ENCODE measurements at places on chromosomes 4 and X.

DNA sequence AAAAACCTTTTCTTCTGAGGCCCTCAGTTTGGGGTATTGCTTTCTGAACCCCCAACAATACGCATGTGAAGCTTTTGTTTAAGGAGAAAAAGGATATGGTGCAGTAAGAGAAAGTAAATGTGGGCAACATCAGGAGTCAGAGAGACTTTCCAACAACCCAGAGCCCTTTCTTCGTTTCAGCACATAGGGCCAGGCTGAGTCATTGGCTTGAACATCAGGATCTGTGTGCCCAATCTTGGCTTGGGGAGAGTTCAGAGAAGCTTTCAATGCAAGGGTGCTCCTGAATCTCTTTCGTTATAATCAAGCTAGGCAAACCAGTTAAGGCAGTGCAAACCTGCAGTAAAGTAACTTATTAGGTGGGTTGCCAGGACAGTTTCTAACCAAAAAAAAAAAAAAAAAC, 191.2 kb downstream of the FRMPD4 start:
- DNase-seq: no peak

GRCh38 chr4:83316459-83317165, 18.0 kb downstream of the HPSE start:
- no peak for DNase-seq

DNA sequence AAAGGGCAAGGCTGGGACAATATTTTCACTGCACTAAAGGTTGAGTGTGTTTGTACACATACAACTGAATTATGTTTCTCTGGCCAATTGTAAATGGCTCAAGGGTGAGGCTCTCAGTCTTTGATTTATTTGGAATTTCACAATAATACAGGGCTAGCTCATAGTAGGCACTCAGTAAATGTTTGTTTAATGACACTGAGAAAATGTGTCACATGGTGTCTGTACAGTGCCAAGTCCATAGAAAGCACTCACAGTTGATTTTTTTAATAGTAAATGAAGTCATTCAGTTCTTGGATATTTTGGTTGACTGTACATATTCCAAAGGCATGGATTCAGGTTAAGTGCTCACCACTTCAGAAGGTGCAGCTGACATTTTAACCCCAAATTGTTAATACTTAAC, 176.4 kb downstream of the IL1RAPL2 start:
- DNase-seq: no peak

DNA sequence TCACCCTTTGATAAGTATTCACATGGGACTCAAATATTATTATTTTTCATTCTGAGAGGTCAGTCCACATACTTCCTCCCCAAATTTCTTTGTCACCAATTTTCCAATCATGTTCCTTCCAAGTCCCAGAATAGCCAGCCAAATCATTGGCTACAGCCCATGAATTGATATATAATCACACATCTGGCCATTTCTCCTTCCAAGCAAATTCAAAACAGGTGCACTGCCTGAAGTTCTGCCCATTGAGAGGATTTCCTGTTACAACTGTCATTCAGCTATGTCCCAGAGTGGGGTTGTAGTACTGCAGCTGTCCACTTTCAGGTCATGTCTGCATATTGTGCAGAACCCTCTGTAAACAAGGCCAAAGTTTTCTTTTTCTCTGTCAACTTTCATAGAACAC, 347.8 kb downstream of the GRID2 start:
- DNase-seq: no peak

DNA sequence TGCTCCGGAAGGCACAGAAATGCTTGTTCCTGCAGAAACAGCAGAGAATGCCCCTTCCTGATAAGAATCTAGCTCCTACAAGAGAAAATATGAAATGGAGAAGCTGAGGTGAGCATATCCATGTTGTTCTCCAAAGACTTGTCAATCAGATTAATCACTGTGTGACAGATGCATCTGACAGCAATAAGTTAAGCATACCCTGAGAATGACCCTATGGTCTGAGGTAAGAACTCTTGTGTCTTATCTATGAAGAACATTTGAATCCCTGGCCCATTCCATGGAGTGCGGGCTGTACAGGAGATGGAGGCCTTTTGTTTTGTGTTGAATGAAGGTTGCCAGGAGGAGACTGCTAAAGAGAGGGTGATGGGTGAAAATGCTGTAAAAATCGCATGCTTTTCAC, 21.5 kb upstream of the ASB5 start:
- DNase-seq: no peak

DNA sequence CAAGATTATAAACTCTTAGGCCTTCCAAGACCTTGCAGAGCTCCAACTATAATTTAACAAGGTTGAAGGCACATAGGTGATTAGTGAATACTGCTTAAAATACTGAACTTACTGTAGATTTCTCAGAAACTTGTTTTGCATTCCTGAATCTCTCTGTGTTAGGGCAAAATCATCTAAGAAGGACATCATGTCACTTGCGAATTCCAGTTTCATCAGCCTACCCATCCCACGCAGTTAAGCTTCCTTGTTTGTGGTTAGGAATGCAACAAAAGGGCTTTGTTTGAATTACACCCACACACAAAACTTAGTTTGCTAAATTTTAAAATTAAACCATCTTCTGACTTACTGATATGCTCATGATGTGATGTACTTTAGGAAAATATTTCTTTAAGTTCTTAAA, 174.0 kb downstream of the SOWAHB start:
- no peak for DNase-seq

DNA sequence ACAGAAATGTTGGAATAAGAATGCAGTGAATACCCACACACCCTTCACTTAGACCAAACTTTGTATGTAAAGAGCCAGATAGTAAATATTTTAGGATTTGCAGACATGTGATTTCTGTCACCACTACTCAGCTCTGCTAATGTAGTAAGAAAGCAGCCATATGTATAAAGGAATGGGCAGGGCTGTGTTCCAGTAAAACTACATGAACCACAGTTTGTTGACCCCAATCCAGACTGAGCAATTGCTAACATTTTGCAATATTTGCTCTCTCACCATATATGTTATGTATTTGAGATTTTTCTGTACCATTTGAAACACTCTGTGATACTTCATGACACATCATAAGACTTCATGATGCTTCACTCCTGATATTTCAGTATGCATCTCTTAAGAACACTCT, 32.0 kb upstream of the TBC1D1 start:
- DNase-seq: no peak

DNA sequence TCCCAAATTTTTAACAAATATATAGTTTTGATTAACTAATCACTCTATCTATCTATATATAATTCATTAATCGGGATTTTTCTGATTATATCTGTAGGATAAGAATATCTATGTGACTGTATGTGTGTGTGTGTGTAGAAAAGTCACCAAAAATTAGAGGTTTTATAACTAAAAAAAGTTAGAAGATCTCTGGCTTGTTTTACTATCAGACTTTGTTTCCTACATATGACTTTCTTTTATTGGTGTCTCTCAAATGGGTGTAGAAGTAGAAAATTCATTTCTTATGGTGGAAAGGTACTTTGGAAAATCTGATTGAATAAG, 26.7 kb upstream of the TMPRSS11D start:
- DNase-seq: no peak

GRCh38 chr4:168945291-168945690, 64.8 kb downstream of the CBR4 start:
- DNase-seq: no peak

DNA sequence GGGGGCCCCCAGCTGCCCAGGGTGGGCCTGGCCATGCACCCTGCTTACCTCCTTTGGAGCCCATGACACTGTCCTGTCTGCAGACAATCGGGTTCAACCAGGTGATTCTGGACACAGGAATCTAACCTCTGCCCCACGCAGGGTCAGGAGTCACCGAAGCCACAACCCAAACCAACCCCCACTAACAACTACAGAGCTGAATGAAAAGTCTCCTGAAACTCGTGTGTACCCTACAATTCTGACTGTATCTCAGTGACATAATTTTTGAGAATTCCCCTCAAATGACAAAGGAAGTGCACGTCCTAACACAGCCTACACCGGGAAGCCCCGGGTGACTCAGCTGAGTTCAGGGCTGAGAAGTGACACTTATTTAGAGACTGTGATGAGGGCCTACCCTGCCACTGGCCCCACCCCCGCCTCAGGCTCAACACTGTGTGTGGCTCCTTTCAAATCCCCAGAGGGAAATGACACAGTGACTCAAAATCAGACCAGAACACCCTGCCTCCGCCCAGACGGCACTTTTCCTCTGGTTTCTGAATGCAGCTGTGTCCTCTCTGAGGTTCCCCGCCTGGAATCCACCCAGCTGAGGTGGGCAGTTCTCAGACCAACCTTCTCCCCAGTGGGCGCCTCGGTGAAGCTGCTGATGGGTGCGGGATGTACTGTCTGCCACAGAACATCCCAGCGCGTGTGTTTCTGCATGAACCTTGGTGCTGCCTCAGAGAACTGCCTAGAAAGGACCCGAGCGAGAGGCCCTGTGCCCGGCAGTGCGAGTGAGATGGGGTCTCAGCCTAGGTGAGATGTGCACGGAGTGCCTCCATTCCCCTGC, 9.9 kb downstream of the TNIP2 start:
- peak; percentile 18 for DNase-seq

GRCh38 chr4:42067264-42067663, 76.9 kb downstream of the SLC30A9 start:
- no peak for DNase-seq

GRCh38 chr4:125357675-125358074, 42.9 kb downstream of the FAT4 start:
- no peak for DNase-seq

DNA sequence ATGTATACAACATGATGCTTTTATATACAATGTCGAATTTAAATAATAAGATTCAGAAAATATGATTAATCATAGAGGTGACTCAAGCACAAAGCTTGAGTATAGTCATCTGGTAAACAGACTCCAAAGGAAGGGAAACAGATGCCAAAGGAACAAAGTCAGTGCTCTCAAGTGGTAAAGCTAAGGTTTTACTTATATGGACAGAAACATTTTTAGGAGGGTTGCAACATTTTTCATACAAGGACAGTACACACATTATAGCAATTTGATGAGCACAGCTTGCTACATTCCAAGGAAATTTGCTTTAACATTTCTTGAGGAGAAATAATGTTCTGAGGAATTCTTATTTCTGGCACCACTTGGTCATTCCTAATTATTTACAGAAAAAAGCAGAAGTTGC, 333.4 kb upstream of the AADAT start:
- DNase-seq: no peak

DNA sequence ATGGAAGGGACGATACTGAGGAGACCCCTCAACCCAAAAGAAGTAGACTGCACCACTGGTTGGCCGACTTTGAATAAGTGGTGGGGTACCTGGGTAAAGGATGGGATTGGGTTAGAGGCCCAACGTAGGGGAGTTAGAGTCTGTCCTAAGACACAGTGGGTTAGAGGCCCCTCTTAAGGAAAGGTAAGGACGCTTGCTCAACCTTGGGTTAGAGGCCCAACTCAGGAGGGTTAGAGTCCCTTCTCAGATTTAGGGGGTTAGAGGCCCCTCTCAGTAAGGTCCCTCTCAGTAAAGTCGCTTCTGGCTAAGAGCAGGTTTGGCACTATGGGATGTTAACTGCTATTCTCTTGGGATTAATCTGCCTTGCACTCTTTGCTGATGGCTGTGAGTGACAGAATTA, 81.3 kb downstream of the ACOX3 start:
- no peak for DNase-seq

DNA sequence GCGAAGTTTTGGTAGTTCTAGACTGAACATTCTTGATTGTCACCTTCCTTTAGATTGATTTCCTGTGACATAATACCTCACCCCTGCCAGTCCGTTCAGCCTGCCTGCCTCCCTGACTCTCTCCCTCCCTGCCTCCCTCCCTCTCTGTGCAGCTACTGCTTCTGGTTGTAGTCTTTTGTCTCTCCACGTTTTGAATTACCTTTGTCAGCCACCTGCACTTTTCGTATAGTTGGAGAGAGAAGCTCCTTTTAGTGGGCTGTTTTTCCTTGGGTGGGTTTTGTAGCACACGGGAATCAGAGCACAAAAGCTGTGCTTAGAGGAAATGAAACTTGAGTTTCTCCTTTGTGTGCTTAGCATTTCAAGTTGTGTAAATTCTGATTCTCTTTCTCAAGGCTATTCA, 32.6 kb upstream of the MSMO1 start:
- DNase-seq: no peak

DNA sequence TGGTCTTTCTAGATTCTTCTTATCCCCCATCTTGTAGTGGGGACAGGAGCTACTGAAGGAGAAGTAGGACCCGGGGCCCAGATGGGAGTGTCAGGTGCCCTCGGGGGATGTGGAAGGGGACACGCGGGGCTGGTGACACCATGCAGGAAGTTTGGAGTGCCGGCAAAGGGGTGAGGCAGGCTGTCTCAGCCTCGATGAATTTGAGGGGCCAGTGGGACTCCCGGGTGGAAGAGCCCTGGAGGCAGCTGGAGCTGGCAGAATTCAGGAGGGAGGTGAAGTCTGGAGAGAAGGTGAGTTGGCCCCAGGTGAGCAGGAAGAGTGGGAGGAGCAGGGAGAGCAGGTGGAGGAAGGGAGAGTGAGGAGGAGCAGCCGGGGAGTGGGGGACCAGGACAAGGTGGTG, 101.7 kb downstream of the CPZ start:
- DNase-seq: no peak

DNA sequence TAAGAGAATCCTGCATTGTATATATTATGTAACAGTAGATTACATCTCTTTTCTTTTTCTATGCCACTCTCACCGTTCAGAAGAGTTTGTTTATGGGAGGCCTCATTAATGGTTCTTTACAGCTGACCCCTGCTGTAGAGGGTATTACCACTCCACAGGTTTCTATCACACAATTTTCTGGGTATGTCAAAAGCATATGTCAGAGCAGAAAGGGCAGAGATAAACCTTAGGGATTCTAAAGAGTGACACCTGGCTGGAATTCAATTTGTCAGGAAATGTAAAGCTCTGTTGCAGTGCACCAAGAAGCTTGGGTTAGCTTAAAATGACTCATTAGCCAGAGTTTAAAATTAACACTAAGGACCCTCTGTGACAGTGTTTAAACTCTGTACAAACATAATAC, 658.7 kb downstream of the PCDH18 start:
- DNase-seq: no peak

GRCh38 chr4:96102541-96103026, 262.7 kb downstream of the PDHA2 start:
- DNase-seq: no peak

DNA sequence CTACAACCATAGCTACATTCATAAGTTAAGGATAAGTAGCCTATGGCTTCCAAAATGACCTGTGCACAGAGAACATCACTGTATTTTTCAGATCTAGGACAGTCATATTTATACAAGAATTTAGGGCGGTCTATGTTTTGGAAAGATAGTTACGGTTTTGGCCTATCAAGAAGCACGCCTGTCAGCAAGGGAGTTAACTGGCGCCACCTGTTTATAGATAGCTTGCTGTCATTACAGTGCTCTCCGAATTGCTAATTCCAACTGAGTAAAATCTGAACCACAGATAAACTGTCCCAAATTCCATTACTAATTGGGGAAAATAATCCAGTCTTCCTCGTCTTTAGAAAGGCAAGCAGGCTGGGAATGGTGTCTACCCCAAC, 646 bp downstream of the ABCB7 start:
- DNase-seq: no peak

- no peak for DNase-seq
These were observed 115.4 kb downstream of the PTTG2 start for GRCh38 chr4:38075370-38076152.

- DNase-seq: no peak
These were observed 642.4 kb downstream of the TRIML1 start for GRCh38 chr4:188781655-188782054.

Data from effector CD8-positive, alpha-beta T cell (primary cell).